ENCODE measurements at places on chromosomes 3 and 15.

DNA sequence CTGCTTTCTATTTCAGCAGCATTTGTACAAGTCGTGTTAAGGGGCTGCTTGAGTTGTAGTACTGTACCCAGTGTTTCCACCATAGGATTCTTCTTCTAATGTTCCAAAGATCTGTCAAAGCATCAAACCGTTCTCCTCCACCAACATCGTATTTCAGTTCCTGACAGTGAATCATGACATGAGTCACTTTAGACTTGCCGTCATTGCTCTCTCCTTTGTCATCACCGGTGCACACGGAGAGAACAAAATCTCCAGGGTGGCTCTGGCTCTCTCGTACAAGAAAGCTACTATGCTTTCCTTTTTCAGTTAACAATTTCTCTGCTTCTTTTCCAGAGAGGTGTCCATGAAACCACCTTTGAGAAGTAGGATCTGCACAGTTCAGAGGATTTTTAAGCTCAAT lies 270.9 kb upstream of the CCDC54 start:
- no peak for DNase-seq

GRCh38 chr3:143237077-143237627 lies 117.6 kb downstream of the CHST2 start:
- no peak for DNase-seq

- peak; percentile 13 for DNase-seq
Measured at GRCh38 chr3:47578119-47578632, 489 bp downstream of the CSPG5 start.

DNA sequence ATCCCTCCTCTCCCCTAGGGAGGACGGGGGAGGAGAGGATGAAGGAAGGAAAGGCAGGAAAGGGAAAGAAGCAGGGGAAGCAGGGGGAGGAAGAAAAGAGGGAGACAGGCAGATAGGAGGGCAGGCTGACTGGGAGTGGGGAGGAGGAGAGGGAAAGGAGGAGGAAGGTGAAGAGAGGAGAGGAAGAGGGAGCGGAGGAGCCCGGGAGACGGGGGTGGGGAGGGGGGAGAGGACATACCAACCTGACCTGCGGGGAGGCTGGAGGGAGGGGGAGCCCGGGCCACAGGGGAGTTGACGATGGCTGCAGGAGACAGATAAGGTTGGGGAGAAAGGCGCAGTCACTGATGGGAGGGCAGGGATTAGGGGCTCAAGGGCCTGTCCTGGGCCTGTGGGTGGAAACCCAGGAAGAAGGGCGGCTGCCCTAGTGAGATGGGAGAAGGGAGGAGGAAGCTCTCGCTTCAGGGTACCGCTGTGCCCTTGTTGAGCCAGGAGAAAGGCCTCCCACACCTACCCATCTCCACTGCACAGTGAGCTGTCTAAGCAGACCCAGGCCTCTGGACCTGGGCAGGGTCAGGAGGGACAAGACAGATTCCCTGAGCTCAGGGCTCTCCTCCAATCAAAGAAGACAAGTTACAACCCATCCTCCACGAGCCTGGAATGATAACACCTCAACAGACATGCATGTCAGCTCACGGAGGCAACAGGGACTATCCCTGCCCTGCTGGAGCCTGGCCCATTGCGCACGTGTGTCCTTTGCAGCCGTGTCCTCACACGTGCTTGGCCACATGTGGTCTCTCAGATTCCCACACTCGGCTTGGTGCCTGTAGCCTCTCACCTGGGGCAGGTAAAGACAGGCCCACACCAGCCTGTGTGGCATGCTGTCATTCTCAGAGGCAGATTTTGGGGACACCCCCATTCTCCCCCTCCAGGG lies 27.9 kb downstream of the C3orf18 start:
- no peak for DNase-seq

- DNase-seq = no peak
Measured at GRCh38 chr3:29346828-29347227, 66.0 kb downstream of the RBMS3 start.

GRCh38 chr3:146184241-146185015 lies 23.4 kb upstream of the PLOD2 start:
- DNase-seq = no peak

GRCh38 chr3:192372616-192373015 lies 354.7 kb downstream of the FGF12 start:
- no peak for DNase-seq

DNA sequence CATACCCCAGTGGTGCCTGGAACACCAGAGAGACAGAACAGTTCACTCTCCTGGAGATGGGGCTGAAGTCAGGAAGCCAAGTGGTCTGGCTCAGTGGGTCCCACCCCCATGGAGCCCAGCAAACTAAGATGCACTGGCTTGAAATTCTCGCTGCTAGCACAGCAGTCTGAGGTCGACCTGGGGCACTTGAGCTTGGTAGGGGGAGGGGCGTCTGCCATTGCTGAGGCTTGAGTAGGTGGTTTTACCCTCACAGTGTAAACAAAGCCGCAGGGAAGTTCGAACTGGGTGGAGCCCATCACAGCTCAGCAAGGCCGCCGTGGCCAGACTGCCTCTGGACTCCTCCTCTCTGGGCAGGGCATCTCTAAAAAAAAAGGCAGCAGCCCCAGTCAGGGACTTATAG lies 272.0 kb downstream of the KLF13 start:
- no peak for DNase-seq

DNA sequence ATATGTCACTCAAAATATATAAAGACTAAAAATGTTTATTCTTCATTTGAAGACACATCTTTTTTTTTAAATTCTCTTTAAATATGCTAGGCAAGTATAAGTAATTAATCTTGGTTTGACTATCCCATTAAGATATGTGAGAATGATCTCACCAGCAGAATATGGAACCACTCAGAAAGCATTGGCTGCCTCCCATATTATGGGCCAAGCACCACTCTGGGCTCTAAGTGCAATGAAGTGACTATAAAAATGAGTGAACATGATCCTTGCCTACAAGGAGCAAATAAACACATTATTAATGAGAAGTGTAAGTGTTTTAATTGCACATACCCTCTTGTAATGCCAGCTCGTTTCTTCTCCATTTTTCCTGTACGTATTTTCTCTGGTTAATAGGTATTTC lies 328.5 kb downstream of the NAALADL2 start:
- DNase-seq = no peak

Data from stimulated activated CD8-positive, alpha-beta memory T cell treated with anti-CD3 and anti-CD28 coated beads, Interleukin-4, amount 100 ng/mL, for 24 hours (primary cell).